ENCODE measurements at places on chromosomes 6 and 20.

- no peak for DNase-seq
Observed at GRCh38 chr6:105790635-105791034, 295.5 kb upstream of the PRDM1 start.

DNA sequence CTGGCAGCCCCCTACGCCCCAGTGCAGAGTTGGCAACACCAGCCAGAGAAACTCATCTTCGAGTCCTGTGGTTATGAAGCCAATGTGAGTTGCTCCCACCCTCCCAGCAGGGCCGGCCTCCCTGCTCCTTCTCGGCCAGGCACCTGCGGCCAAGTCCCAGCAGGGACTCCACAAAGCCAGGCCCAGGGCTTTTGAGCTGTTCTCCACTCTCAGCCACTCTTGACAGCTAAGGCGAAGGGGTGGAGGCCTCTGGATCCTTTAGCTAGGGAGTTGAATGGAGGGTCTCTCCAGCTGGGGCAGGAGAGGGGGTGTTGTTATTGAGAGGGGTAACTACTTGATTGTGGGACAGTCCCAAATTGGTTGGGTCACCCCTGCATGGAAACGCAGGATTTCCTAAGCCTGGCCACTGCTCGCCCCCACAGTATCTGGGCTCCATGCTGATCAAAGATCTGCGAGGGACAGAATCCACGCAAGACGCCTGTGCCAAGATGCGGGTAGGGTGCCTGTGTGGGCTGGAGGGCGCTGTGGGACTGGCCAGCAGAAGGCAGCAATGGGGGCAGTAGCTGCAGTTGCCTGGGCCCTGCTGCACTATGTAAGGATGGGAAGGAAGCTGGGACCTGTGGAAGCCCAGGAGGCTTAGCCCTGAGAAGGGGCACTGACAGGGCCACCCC, 58.3 kb downstream of the TCP11 start:
- DNase-seq, result no peak

DNA sequence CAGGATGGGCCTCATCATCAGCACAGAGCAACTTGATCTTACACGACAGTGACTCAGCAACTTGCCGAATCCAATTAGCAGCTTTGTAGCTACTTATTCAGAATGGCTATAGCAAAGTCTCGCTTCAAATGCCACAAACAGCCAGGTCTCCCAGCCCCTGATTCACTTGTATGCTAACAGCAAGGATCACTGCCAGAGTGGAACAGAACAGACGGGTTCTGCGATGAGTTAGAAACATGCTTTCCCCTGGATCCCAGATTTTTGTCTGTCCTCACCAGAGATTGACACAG, 254.4 kb downstream of the NRN1 start:
- DNase-seq, result peak; percentile 73

DNA sequence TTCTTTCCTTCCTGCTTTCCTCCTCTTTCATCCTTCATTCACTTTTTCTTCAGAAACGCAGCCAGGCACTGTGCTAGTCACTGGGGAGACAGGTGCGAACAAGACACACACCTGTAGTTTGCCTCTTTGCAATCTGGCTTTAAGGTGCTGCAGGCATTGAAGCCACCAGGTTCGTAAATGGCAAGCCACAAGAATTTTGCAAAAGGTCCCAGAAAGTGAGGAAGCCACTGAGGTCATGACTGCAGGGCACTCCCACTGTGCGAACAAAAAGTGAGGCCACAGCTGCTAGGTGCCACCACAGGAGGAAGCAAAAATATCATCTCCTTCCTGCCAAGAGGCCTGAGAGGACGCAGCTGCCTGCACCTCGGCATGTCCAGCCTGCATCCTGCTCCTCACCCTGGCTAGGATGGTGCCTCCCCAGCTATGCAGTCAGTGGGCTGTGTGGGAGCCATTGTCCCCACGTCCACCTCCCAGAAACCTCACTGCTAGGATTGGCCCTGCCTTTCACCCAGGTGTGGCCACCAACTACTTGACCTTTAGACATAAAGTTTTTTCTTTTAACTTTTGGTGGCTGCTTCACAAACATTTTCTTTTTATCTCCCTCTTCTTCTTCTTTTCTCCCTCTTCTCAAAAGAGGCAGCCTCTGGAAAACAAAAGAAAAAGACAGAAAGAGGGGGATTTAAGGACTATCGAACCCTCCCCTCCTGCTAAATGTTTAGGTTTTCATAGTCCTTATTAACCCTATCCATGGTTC, 230.8 kb downstream of the BCAS1 start:
- DNase-seq, result no peak

- no peak for DNase-seq
Observed at GRCh38 chr6:16654701-16655100, 106.6 kb downstream of the ATXN1 start.

- DNase-seq, result peak; percentile 6
Observed at GRCh38 chr20:57658833-57659516, 38.7 kb upstream of the ZBP1 start.

DNA sequence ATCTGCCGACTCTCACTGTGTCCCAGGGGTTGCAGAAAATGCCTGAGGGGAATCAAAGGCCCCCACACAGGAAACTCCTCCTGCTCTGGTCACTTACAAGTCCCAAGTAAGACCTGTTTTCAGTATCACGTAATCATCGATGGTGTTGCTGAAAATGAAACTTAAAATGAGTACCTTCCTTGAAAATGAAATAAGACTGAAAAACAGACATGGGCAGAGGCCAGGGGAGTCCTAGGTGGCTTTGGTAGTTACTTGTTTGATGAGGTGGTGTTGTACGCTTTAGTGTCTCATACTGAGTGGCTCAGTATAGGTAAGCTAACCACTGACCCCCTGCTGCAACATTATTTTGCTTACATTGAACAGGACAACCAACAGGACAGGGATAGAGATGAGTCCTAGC, 43.0 kb upstream of the SYNCRIP start:
- no peak for DNase-seq

GRCh38 chr6:150940941-150941340, 75.4 kb downstream of the MTHFD1L start:
- peak; percentile 67 for DNase-seq

GRCh38 chr20:14717134-14717999, 380.0 kb upstream of the FLRT3 start:
- DNase-seq, result no peak
